Midbrain (tissue), 1 donor: ENCODE measurements at places on chromosomes 12 and 14.

GRCh38 chr14:25252793-25253192 lies 202.8 kb upstream of the STXBP6 start:
- DNase-seq = no peak

DNA sequence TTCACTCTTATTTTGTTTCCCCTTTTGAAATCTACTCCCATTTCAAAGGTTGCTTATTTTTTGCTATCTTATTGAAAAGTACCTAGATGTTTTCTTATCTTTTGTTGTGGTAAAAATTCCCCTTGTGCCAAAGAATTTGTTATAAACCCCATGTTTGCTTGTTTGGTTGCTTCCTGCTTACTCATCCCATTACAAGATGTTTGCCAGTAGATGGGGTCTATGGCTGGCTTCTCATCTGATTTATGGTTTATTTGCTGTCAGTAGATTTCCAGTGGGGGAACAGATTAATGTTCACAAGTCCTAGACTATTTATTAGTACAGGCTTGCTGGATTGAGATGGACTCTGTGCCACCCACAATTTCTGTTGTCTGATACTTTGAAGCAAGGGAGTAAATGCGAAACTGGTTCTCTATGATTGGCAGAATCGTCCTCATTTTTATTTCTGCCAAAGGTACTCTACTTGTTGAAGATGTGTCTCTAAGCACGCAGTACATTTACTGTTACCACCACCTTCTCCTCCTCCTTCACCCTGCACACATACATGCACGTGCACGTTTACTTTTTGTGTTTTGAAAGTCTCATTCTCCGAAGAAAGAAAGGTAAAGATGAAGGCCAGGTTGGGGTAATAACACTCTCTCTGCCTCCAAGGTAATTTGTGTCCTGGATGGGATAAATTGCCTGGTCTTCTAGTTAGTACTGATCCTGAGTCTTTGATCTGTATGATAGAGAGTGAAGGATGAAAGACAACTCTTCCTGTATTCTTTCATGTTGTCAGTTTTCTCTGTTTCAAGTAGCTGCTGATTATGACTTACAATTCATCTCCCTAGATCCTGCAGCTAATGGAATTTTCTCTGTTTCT lies 117.2 kb upstream of the ATP2B1 start:
- no peak for DNase-seq

DNA sequence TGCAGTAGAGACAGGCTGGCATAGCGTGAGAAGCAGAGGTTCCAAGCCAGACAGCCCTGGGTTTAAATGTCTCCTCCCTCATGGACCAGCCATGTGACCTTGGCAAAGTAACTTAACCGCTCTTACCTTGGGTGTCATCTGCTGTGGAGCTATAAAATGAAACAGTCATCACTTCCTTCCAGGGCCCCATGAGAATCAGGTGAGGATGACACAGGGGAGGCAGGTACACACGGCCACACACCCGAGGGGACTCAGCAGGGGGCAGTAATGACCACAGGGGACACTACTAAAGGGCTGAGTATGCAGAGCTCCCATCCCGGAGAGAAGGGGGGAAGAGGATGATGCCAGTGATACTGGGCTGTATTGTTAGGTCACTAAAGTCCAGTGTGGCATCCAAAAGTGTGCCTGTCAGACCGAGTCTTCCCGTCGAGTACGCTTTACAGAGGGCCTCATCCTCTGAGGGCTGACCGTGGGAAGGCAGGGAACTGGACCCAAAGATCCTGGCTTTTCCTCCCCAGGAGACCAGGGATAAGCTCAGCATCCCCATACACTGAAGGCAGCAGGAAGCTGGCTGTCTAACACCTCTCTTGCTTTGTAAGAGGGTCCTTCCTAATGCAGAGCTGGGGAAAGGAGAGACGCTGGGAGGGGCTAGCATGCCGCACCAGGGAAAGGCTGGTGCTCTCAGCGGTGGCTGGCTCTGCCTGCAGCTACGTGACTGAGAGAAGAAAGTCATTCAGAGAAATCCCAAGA lies 94.2 kb downstream of the SINHCAF start:
- no peak for DNase-seq

GRCh38 chr12:130511285-130511684 lies 173.6 kb downstream of the PIWIL1 start:
- no peak for DNase-seq

DNA sequence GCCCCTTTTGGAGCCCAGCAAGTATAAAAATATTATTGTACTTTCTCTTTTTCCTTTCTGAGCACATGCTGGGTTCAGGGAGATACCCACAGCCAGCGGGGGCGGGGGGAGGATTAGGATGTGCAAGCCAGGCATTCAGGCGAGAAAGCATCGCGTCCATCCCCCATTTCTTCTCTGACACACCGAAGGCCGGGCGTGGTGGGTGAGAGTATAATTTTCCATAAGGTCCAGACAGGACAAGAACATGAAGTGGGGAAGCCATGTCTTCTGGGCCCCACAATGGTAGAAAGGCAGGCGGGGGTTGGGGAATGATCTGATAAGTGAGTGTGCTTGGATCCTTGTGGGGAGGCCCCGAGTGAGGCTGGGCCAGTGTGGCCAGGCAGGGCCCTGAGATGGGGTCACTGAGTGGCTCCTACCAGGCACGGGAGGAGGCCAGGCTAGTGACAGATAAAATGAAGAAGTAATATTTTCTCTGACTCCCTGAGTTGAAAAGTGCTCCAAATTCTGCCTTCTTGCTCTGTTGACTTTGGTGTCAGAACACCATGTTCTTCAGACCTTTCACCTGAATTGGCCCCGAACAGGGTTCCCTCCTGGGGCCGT lies 10.7 kb upstream of the LRTM2 start:
- DNase-seq = no peak

- peak; percentile 66 for DNase-seq
These were observed 44.8 kb downstream of the FOXN4 start for GRCh38 chr12:109264095-109264942.
